ENCODE measurements at places on chromosomes 11 and 22.

- no peak for DNase-seq
Measured at GRCh38 chr11:8767466-8768142, 85.0 kb downstream of the RPL27A start.

GRCh38 chr11:31408201-31408600 lies 38.5 kb downstream of the DNAJC24 start:
- DNase-seq, result no peak

- peak; percentile 95 for DNase-seq
Measured at GRCh38 chr11:116162886-116163230, 609.9 kb downstream of the BUD13 start.

GRCh38 chr11:104033134-104033533 lies 3.3 kb upstream of the DDI1 start:
- peak; percentile 13 for DNase-seq

DNA sequence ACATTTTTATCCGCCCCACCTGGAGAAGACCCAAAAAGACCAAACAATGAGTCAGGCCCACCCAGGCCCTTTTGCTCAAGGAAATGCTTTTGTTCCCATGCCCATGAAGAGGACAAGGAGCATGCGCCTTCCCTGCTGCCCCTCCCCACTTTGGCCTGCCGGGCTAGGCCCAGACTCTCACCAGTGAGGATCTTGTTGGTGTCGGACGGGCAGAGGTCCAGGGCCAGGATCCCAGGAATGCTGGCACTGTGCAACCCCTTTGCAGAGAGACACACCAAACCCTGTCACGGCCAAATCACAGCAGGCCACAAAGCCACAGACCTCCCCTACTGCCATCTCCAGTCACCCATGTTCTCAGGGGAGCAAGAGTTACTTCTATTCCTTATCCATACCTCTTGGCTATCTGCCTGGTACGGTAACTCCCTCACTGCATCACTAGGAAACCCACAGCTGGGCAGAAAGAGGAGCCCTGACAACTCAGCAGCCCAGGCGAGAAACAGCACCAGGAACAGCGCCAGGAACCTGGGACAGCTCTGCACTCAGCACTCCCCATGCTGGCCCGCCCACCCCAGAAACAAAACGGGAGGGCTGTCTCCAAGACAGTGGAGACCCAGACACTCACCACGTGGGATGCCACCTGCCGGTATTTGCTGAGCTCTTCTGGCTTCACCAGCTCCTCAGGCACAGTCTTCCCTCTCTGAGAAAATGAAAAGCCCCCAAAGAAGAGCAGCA lies 5.5 kb downstream of the PRPF19 start:
- no peak for DNase-seq

- DNase-seq, result no peak
Measured at GRCh38 chr11:46118702-46119351, 2.4 kb downstream of the PHF21A start.

DNA sequence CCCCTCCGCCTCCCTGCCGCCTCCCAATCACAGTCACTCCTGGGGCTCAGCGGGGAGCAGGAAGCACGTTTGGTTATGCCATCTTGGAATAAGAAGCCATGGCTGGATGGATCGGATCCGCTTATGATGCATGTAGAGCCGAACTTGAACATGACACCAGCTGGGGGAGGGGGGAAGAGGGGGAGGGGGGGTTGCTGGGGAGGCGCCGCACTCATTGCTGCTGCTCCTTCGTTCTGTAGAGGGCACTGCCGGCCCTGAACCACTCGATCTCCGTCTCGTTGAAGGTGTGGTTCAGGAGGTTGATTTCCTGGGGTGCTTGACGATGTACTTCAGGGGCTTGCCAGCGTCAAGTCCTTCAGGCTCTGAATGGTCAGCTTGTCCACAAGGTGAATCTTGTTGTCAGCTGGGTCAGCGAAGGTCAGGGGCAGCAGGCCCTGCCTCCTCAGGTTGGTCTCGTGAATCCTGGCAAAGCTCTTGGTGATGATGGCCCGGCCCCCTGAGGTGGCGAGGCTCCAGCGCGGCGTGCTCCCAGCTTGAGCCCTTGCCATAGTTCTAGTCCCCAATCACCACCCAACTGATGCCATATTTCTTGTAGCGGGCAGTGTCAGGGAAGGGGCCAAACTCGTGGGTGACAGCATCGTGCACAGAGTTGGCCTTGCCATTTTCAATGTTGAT lies 476.9 kb upstream of the ISX start:
- DNase-seq, result no peak

- DNase-seq, result no peak
Measured at GRCh38 chr11:16049611-16050010, 306.7 kb downstream of the SOX6 start.

DNA sequence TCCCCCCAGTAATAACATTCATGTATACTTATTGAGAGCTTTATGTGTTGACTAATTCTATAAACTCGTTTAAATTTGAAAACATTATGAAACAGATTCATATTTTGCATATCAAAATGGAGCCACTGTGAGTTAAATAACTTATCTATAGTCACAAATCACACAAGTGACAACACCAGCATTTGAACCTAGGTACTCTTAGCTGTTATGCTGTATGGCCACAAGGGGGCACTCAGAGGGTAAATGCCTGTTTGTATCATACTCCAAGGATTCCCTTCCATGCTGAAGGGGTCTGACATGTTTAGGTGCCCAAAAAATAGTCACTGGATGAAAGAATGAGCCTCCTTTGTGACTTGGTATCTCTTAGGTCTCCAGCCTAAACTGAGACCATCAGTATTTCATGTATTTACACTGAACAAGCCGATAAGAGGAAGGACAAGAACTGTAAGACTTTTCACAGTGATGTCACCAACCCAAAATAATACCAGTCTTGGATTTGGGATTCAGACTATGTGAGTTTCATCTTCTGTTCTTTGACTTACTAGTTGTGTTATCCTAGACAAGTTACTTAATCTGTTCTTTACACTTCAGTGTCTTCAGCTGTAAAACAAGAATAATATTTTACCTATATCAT lies 12.2 kb upstream of the OR52D1 start:
- peak; percentile 55 for DNase-seq

- DNase-seq, result no peak
Measured at GRCh38 chr11:22674470-22675439, 8.3 kb downstream of the GAS2 start.

DNA sequence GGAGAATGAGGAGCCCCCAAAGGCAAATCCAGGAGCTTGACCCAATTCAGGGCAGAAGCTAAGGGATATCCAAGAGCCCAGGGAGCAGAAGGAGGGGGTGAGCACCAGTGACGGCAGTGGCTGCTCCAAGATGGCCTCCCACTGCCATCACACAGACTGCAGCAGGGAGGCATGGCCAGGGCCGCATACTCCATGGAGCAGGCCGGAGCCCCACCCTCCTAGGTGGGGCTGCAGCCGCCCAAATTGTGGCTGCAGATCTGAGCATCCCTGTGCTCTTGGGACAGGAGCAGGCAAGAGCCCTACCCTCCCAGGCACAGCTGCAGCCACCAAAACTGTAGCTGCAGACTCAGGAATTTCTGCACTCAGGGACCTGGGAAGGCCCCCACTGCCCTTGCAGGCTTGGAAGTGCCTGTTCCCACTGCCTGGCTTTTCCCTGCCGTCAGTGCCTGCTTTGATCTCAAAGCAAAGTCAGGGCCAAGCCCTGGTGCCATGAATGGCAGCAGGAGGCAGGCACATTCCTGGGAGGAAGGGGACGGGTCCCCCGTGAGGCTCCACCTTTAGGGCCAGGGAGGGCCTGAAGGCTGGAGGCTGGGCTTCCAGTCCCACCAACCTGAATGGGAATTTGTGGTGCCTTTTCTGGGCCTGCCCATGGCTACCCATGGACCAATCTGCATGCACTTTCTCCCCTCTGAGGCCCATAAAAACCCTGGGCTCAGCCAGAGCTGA lies 10.3 kb upstream of the WNT7B start:
- no peak for DNase-seq

DNA sequence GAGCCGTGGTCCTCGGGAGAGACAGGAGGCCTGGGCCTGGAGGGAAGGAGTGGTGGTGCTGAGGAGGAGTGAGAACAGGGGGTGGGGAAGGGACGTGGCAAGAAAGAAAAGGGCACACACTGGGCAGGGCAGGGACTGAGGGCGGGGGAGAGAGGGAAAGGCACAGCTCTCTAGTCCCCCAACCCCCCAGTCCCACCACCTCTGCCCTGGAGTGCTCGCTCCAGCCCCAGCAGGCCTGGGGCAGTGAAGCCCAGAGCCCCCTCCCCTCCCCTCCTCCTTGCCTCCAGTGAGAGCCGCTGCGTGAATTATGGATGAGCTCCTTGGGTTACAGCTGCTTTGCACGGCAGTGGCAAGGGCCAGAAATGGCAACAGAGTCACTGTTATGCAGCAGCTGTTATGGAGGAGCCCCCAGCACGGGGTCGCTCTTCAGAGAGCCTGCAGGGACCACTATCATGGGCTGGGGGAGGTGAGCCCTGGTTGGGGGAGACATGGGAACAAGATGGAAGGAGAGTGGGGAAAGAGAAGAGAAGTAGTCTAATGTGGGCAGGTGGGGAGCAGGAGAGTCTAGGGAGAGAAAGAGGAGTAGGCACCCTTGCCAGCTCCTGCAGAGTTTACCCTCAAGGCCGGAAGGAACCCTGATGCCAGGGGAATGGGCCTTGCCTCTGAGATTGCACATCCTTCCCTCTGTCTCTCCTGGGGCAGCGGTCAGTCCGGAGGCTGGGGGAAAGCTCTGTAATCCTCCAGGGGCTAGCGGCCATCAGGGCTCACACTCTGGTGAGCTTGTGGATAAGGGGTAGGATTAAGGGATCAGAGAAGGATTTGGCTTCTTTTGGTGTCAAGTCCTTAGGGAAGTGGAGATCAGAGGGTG lies 3.6 kb downstream of the RTN4RL2 start:
- DNase-seq, result peak; percentile 30

GRCh38 chr22:19419464-19420178 lies 11.9 kb downstream of the HIRA start:
- DNase-seq, result no peak

DNA sequence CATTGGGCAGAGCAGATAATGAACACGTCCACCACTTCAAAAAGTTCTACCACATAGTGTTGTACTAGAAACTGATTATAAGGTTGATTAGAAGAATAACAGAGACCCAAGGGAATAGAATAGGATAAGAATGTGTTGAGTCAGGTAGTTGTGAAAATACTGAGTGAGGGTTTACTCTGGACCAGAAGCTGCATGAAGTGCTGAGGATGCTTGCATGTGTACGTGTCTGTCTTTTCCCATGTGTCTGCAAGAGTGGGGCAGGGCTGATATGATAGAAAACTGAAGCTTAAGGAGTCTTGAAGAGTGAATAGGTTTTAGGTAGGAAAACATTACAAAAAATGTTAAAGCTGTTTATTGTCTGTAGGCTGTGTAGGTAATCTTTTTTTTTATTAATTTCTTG lies 20.6 kb downstream of the TRPC6 start:
- DNase-seq, result no peak

- DNase-seq, result no peak
Measured at GRCh38 chr11:96885912-96886311, 496.1 kb downstream of the JRKL start.

DNA sequence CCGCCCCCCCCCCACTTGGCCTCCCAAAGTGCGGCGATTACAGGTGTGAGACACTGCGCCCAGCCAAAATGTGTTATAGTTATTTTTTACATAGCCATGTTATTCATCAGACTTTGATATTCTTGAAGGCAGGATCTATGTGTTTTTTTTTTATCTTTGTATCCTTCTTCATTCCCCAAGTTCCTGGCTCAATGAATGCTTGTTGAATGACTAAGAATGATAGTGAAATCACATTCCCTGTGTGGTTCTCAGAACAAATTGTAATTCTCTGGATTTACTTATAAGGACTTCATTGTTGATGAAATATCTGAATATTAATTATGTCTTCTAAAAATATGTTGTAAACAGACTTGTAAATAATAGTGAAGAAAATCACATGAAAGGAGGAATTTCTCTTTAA lies 33.5 kb downstream of the MMP7 start:
- no peak for DNase-seq

GRCh38 chr11:16745950-16746605 lies 7.6 kb downstream of the C11orf58 start:
- DNase-seq, result peak; percentile 10

GRCh38 chr11:11426226-11426952 lies 73.3 kb upstream of the CSNK2A3 start:
- DNase-seq, result no peak

DNA sequence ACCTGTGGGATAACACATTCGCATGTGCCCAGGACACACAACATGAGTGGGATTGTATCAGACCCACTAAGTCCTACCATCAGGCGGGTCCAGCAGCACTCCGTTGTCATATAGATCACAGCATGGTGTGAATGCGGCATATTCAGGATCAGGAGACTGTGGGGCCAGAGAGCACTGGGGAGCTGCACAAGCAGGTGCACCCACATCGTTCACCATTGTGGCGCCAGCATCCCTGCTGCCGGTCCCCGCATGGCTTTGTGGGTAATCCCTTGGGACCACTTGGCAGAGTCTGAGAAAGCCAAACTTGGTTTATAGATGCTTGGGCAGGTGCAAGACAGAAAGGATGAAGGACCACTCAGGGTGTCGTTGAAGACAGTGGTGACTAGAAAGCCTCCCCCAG lies 201.6 kb upstream of the B3GAT1 start:
- DNase-seq, result no peak

DNA sequence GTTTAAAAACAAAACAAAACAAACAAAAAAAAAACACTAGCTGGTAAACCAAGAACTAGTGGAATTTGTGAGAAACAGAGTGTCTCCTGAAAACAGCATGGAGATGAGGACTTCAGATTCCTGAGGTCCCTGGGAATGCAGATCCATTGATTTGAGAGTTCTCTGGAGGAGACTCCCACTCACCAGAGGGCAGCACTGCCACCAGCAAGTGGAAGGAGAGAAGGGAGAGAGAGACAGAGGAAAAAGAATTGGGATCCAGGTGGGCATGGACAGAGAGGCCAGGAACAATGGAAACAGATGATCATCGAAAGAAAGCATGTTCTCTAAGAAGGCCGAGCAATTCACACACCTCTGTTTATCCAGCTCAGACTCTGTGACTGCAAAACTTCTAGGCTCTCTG lies 31.8 kb downstream of the ETS1 start:
- no peak for DNase-seq

DNA sequence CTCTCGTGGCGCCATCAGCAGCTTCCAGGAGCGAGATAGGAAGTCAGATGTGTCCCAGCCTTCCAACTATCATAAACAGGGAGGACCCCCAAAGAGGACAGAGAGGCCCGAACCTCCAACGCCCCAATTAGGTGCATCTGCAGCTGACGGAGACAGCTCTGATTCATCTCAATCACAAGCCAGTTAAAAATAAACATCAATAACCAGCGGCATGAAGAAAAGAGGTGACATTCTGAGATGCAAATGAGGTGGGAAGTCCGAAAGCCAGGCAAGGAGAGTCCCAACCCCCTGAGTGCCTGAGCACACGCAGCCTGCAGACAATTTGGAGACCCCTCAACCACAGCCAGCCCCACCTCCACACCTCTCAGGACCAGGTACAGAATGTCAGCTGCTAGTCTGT lies 28.1 kb upstream of the IGSF9B start:
- DNase-seq, result no peak

Data from brain (organoid and tissue), 16 donors.